AG10803 (cell line): ENCODE measurements at places on chromosomes 6 and 20.

GRCh38 chr6:55968926-55969325 lies 93.5 kb upstream of the BMP5 start:
- no peak for DNase-seq

DNA sequence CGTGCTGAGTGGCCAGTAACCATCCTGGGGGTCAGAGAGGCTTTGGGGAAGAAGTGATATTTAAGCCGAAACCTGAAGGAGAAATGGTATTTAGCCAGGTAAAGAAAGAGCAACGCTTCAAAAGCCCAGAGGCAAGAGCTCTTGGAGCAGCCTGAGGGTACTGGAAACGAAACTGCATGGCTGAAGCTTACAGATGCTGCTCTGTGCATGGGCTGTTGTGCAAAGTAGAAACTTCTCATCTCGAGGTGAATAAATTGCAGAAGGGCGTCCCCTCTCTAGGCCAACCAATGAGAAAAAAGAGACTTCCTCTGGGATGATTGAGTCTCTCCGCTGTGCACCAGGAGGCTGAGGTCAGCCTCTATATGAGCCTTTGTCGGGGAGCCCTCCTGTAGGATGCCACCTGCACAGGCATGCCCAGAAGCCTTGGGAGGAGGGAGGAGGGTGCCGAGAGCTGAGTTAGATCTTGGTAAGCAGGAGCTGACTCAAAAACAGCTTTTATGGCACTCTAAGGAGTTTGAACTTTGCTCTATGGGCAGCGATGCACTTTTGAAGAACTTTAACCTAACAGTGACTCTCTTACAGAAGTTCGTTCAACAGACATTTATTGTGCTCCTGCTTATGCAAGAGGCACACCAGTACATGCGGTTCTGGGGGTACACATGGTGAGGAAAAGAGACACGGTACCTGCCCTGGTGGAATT lies 61.6 kb upstream of the EDN1 start:
- no peak for DNase-seq

DNA sequence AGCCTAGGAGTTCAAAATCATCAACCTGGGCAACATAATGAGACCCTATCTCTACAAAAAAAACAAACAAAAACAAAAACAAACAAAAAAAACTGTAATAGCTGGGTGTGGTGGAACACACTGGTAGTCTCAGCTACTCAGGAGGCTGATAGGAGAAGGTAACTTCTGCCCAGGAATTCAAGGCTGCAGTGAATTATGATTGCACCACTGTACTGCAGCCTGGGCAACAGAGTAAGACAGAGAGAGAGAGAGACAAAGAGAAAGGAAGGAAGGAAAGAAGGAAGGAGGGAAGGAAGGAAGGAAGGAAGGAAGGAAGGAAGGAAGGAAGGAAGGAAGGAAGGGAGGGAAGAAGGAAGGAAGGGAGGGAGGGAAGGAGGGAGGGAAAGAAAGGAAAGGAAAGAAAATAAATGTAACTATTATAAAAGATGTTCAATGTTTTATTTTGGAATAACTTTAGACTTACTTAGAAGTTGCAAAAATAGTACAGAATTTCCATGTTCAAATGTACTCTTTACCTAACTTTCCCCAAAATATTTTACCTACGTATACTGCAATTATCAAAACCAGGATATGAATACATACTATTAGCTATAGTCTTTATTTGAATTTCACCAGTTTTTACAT lies 175.2 kb downstream of the KHDC1L start:
- no peak for DNase-seq

DNA sequence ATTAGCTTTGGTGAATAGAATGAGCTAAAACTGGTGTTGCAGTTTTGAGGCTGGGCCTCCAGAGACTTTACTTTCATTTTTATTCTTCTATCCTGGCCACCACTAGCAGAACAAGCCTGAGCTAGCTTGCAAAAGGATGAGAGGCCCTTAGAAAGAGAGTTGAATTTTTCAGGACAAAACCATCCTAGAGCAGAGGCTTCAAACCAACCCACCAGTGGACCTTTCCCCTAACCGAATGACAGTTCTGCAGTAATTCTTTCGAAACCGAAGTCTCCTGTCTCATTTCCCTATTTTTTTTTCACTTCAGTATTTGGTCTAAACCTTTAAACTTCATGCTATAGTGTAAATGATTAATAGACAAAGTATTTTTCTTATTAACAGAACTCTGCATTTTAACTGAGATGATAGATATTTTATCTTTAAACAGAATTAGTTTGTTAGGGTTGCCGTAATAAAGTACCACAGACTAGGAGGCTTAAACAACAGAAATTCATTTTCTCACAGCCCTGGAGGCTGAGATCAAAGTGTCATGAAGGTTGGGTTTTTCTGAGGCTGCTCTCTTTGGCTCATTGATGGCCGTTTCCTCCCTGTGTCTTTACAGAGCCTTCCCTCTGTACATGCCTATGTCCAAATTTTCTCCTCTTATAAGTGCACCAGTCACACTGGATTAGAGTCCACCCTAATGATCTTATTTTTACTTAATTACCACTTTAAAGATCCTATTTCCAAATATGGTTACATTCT lies 80.6 kb upstream of the PAK5 start:
- DNase-seq, result no peak

- DNase-seq, result no peak
Measured at GRCh38 chr20:32970115-32970972, 33.9 kb downstream of the SUN5 start.

- no peak for DNase-seq
Measured at GRCh38 chr6:138996524-138996923, 8.5 kb upstream of the REPS1 start.

DNA sequence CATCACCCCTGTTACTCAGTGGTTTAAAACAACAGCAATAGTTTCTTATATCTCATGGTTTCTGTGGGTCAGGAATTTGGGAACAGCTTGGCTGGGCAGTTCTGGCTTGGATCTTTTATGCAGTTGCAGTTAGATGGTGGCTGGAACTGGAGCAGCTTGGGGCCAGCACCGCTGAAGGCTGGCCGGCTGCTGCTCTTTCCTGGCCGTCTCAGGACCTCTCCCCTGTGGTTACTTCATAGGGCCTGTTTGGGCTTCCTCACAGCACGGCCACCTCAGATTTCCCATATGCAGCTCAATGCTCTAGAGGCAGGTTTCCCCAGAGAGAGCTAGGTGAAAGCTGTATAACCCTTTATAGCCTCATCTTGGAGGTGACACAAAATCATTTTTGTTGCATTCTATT lies 15.6 kb downstream of the PKIG start:
- DNase-seq, result no peak

DNA sequence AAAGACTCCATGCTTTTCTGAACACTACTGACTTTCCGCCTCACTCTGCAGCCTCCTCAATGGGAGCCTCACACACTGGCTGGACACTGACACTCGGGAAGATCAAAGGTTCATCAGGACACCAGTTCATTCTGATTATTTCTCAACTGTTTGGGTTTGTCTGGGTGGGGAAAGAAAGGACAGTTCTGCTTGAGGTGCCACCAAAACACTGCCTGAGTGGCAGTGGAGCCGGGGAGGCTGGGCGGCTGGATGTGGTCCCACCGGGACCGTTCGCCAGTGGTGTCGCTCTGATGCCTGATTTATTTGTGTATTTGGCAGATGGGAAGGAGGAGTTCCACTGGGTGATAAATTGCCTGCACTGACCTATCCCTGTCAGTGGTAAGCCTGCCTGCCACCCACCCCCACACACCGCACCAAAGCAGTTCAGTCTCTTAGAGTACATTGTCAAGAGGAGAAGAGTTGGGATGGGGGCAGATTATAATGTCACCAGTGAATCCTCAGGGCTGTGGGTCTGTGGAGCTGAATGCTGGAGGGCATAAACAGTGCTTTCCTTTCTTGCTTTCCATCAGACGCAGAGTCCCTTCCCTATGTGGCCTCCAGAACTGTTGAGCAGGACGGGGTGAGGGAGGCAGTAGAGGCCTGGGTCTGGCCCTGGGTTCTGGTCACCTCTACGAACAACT lies 49.8 kb downstream of the EDN1 start:
- no peak for DNase-seq

- DNase-seq, result no peak
Measured at GRCh38 chr20:39861381-39861780, 827.7 kb downstream of the MAFB start.

DNA sequence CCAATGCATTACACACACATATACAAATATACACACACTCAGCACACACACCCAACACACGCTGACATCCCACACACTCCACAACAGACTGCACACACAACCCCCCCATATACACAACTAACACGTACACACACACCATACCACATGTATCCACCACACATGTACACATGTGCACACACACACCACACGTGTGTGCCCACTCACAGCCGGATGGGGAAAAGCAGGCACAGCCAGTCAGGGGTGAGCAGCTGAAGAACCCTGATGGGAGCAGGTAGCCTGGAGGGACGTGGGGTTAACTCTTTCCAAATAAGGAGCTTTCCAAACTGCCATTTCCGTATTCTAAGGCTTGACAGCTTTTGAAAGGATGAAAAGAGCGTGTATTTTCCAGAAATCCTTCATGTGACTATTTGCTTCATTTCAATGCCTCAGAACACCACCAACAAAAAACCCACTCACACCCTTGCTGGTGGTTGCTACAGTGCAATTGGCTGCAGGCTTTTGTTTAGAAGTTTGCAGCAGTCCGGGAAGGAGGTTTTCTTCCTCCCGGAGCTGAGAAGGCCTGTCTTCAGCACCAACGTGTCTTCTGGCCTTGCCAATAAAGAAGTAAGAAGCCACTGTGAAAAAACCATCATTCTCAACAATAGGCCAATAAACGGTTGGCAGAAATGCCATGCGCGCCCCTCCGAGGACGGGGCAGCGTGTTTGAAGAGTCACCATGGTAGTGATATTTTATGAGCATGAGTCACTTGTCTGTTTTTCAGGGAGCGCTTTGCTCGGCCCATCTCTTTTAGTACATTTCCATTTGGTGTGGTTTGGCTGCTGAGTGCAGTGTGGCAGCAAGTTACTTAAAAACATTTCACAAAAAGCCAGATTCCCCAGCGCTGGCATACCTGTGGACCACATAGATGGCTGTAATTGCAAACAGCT lies 131.3 kb upstream of the GMDS start:
- peak; percentile 86 for DNase-seq

GRCh38 chr6:135936606-135937005 lies 85.1 kb downstream of the PDE7B start:
- DNase-seq, result peak; percentile 94

- DNase-seq, result no peak
Measured at GRCh38 chr20:44970243-44970757, 4.0 kb downstream of the STK4 start.

- peak; percentile 6 for DNase-seq
Measured at GRCh38 chr6:144055121-144055931, 40.0 kb downstream of the SF3B5 start.

DNA sequence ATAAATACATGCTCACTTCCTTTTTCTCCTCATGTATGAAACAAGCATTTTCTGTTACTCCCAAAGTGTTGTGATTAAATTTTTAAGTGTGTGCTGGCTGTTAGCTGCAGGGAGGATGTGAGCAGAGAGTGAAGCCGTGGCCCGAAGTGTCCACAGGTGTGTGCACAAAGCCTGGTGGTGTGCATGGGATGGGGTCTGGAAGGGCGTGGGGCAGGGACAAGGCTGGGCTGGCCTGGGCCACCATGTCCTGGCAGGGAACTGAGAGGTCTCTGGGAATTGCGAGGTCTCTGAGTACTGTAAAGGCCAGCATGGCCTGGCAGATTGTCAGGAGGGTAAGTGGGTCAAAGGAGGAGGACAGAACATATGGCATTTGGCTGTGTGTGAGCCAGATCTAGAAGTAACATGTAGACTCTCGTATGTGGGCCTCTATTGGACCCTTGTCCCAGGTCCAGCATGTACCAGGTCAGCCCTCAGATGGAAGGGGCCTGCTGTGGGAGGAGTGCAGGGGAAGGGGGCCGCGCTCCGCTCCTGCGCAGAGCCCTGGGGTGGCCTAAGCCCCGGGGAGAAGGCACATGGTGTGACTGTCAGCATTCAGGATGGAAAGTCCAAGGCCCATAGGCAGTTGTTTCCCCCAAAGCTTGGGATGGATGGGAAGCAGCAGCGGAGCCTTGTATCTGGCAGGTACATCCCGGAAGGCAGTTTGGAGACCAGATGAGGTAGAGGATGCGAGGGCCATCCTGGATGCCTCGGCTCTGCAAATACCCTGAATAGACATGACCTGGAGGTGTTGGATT lies 45.1 kb upstream of the PHACTR3 start:
- no peak for DNase-seq

- DNase-seq, result no peak
Measured at GRCh38 chr6:11639376-11640235, 102.1 kb downstream of the TMEM170B start.

DNA sequence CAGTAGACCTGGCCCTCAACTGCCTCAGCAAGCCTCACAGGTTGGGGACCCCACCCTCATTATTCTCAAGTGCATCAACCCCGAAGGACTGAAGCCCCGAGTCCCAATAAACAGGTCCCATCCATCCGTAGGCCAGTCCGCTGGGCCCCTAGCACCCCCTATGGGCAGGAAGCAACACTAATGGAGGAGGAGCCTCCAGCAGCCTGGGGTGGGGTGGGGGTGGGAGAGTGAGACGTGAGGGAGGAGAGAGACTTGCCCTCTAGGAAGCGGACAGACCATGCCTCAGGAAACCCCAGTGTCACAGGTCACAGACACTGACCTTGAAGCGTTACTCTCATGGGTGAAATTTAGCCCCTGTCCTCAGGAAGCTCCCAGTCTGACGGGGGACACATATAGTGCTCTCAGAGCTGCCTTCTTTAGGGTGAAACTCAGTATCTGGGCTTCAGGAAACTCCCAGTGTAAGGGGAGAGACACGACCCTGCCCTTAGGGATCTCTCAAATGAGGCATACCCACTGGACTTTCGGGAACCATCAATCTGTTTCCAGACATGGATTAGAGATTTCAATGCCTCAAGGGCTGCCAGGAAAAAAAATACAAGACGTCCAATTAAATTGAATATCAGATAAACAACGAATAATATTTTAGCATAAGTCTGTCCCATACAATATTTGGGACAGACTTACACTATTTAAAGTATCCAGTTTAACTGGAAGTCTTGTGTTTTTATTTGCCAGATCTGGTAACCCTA lies 125.8 kb downstream of the MRPL14 start:
- peak; percentile 19 for DNase-seq

DNA sequence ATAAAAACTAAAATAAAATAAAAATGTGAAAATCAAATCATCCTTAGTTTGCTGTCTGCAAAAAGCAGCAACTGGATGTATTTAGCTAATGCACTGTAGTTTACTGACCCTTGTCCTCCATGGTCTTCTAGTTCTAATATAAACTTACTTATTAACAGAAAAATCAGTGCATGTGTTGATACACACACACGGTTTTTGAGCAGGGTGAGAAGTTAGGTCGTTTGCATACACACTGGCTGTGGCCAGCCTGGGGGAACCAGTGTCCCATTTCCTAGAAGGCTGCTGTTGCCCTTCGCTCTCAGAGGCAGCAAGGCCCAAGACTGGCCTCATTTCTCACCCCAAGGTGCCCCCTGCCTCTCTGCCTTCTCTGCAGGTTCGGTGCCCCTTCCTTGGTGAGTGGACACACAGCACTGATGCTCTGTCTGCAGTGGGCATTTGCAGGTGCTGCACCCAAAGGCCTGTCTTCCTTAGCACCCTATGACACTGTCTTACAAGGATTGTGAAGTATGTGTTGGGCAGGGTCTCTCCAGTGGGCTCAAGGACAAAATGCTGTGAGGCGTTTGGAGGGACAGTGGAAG lies 168.5 kb downstream of the SCP2D1 start:
- no peak for DNase-seq

GRCh38 chr6:15491255-15491985 lies 171.4 kb downstream of the DTNBP1 start:
- peak; percentile 85 for DNase-seq
